Stimulated activated CD4-positive, alpha-beta T cell treated with anti-CD3 and anti-CD28 coated beads, Interleukin-12 subunit alpha, Interleukin-12 subunit beta, amount 100 ng/mL, for 24 hours (primary cell): ENCODE measurements at places on chromosomes 6 and 20.

DNA sequence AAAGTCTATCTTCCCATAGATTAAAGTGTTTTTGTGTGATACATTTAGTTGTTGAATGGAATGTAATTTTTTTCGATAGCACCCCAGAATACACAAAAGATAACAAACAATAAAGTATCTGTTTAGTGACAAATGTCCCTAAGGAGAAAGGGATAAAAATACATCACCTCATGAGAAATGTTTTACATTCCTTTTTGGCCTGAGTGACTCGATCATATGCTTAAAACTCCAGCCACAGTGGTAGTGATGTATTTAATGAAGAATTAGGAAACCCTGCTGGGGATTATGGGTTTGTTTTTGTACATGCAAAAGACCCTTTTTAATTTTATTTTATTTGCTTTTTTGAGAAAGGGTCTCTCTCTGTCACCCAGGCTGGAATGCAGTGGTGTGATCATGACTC, 4.3 kb upstream of the SGK1 start:
- DNase-seq = no peak

DNA sequence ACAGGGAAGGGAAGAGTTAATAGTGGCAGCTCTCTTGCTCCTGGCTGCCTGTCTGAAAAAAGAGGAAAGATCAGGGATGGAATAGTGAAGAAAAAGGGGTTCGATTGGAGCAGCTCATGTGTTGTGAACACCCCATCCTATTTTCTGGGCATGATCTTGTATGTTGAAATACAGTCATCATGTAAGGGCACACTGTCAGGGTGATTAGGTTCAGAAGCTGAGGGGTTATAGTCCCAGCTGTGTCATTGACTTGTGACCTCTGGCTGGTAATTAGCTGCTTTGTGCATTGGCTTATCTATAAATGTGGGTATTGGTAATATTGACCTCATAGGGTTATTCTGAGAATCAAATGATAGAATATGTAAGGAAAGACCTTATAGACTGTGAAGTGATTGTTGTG, 30.1 kb downstream of the PHF20 start:
- no peak for DNase-seq

- DNase-seq = no peak
Observed at GRCh38 chr20:44580581-44581268, 1.7 kb upstream of the PKIG start.

DNA sequence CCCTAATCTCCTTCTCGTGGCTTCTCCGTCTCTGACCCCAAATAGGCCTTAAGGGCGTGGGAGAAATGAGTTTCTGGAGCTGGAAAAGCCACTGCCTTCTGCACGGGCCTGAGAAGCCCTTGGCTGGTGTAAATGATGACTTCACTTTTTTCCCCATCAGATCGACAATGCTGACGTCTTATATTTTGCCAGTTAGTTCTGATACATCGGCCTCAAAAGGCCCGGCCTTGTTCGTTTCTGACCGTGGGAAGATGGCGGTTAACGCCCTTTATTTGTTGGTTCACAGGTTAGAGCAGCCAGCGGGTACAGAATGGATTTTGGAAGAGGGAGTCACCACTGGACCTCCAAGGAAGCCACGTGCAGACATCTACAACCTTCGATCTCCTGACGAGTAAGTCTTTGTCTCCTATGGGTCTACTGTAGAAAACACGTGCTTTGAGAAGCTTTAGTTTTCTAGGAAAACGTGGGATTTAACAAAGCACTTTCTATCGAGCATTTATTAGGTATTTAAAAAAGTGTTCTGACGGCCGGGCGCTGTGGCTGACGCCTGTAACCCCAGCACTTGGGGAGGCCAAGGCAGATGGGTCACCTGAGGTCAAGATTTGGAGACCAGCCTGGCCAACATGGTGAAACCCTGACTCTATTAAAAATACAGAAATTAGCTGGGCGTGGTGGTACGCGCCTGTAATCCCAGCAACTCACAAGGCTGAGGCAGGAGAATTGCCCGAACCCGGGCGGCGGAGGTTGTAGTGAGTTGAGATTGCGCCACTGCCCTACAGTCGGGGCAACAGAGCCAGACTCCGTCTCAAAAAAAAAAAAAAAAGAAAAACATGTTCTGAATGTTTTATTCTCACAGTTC, 1.2 kb upstream of the ZNFX1 start:
- DNase-seq = no peak

DNA sequence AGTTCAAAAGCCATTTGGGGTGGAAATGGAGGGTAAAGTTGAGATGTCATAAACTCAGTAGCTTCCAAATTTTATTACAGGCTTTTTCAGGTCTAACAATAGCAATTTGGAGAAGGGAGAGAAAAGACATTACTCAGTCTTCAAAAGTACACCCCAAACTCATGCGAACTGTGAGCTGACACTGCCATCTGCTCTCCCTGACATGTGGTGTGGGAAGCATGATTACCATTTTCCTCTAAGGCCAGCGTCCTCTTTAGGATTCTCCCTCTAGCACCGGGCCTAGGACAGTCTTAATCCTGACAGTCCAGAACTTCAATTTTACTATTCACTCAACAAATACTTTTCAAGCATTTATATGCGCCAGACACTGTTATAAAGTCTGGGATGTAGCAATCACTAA, 536.0 kb upstream of the JARID2 start:
- DNase-seq = no peak

GRCh38 chr20:58446960-58447265, 57.9 kb downstream of the VAPB start:
- DNase-seq = no peak

DNA sequence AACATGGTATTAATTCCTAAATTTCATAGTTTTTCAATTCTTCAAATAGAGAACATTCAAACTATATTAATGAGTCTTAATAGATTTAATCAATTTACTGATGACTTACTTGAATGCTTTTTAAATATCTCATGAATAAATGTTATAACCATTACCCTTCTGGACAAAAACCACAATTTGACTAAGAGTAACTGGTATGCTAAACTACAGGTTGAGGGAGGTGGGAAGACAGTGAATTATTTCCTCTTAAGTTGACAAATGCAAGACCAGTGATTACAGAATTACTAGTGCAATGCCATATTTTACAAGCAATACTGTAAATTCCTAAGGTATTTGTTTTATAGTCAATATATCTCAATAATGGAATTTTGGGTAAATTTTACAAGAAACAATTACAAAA, 65.1 kb downstream of the REV3L start:
- no peak for DNase-seq

GRCh38 chr6:32105433-32105832, 3.7 kb downstream of the TNXB start:
- no peak for DNase-seq

GRCh38 chr6:110340392-110340965, 17.7 kb downstream of the METTL24 start:
- no peak for DNase-seq

DNA sequence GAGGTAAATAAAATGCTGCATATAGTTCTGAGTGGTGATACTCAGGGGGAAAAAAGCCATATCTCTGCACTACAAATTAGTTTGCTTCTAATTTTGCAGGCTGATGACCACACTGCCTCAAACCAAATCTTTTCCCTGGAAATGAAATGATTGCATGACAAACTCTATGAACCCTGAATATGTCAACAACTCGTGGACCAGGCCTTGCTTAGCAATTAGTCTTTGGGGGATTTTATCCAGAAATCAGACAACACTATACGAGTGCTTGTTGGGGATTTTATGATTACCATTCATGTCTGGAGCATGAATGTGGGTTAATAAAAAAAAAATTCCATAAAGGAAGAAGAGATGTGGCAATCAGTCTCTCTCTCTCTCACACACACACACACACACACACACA, 42.0 kb downstream of the SOBP start:
- no peak for DNase-seq

GRCh38 chr6:111800821-111801220, 72.4 kb downstream of the FYN start:
- no peak for DNase-seq

DNA sequence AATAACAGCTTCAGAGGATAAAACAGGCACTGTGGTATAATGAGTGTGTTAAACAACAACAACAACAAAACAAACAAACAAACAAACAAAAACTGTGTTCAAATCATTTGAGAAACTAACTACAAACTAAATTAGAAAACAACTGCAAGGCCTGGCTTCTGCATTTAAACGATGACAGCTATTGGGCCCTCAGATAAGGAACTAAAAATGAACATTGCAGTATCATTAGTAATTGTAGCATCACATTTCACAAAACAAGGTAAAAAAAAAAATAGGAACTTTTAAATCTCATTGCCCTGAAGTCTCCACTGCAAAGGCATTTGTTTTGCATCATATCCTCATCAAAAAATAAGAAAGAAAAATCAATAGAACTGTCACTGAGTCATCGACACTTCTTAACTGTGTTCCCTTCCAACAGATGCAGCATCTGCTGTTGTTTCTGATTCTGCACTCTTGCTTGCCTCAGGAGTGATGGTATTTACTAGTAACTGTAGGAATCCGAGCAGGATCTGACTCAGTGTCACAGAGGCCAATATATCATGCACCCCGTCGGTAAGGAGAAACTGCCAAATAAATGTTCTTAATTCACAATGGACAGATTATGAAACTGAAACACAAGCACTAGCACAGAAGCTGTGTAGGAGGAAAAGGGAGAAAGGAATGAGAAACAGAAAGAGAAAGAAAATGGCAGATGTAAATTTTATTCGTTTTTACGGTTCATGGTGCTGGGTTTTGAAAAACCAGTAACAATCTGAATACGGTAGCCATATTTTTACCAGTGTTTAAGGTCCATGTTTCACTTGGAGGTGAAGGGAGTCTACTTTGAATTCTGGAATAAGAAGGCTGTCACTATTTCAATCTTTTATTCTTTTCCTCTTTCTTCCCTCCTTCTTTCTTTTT, 365.7 kb upstream of the EPHA7 start:
- DNase-seq = no peak

- DNase-seq = no peak
Observed at GRCh38 chr6:161409353-161409752, 135.5 kb upstream of the AGPAT4 start.

GRCh38 chr6:139296927-139297326, 5.1 kb upstream of the TXLNB start:
- no peak for DNase-seq

DNA sequence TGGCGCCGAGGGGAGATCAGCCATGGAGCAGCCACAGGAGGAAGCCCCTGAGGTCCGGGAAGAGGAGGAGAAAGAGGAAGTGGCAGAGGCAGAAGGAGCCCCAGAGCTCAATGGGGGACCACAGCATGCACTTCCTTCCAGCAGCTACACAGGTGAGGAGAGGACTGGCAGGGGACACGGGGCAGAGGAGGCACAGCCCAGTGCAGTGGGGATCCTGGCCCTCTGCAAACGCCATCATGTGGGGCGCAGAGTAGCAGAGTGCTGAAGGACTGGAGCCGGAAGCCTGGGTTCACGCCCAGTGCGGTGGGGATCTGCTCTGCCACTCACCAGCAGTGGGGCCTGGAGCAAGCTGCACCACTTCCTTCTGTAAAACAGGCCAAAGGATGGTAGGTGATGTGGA, 41.1 kb upstream of the FANCE start:
- no peak for DNase-seq

DNA sequence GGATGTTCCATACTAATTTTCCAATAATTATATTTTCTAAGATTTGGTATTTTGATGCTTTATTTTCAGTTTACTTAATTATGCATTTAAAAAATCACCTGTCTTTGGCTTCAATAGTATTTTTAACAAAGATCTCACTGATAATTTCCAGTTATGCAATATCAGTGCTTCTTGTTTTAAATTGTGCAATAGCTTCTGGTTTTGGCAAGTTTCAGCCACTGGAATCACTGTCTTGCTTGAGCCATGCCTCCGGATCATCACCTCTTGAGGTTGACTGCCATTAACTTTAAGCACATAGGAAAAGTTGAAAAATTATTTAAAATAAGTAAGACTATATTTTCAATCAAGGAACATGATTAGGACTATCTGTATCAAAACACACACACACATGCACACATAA, 1242.1 kb downstream of the HACE1 start:
- no peak for DNase-seq

GRCh38 chr6:142207265-142207877, 60.3 kb downstream of the VTA1 start:
- peak; percentile 9 for DNase-seq

- no peak for DNase-seq
Observed at GRCh38 chr20:15705975-15706374, 867.3 kb downstream of the KIF16B start.

DNA sequence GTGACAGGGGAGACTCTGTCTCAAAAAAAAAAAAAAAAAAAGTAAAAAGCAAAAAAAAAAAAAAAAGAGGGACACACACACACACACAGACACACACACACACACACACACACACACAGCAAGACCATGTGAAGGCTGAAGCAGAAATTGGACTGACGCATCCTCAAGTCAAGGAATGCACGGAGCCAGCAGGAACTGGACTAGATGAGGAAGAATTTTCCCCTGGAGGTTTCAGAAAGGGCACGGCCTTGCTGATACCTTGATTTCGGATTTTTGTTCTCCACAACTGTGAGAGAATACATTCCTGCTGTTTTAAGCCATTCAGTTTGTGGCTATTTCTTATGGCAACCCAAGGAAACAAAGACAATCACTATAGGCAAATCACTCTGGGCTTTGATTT, 176.9 kb upstream of the SALL4 start:
- DNase-seq = no peak

- DNase-seq = no peak
Observed at GRCh38 chr6:14912226-14912625, 333.6 kb upstream of the JARID2 start.

- no peak for DNase-seq
Observed at GRCh38 chr6:112237066-112237465, 17.3 kb downstream of the LAMA4 start.

- DNase-seq = no peak
Observed at GRCh38 chr6:1607516-1608221, 2.0 kb upstream of the FOXC1 start.

GRCh38 chr6:34318499-34319470, 70.0 kb upstream of the SMIM29 start:
- DNase-seq = no peak

- no peak for DNase-seq
Observed at GRCh38 chr20:61684583-61685235, 381.0 kb downstream of the TAF4 start.

- DNase-seq = no peak
Observed at GRCh38 chr20:45452238-45452637, 17.3 kb upstream of the WFDC2 start.

DNA sequence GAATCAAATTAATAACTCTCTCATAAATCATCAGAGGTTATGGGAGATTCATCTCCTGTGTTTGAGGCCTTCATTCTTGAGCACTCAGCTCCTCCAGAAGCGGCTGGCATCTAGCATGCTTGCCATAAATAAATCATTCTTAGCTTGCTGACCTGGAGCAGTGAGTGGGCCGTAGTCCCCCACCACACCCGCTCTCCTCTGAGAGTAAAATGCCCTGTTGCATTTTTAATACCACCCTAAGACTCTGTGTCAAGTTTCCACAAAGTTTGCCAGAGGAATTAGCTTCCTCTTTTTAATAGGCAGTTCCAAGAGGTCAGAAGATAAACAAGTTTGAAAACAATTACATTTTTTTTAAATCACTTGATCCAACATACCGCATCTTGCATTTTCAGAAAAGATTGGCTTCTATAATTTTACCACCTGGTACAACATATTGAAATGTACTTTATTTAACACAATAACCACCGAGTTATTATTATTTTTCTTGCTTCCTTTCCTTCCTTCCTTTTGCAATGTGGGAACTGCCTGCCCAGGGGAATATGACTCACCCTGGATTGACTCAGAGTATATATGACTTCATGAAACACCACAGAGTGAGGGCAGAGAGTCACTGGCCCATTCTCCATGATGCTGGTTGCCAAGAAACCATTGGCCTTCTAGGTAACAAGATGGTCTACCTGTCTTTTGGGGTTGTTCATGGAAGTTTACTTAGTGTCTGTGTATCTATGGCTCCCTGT, 29.4 kb upstream of the CLIC5 start:
- no peak for DNase-seq

GRCh38 chr6:149109397-149110070, 208.0 kb upstream of the TAB2 start:
- no peak for DNase-seq
